ENCODE measurements at places on chromosomes 5 and 9.

GRCh38 chr5:78232163-78232562 is 62.3 kb downstream of the AP3B1 start:
- DNase-seq, result no peak

DNA sequence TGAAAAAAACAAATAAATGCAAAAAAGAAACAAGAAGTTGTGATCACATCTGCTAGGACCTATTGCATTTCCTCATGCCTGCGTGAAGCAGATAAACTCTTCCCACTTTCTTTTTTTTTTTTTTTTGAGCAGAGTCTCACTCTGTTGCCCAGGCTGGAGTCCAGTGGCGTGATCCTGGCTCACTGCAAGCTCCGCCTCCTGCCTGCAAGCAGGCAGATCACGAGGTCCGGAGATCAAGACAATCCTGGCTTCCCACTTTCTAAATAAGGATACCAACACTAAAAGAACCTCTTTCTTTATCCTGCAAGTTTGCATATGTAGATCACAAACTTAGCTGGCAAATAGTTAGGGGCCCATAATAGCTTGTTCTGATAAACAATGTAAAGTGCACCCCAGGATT is 128.6 kb downstream of the ASTN2 start:
- no peak for DNase-seq

DNA sequence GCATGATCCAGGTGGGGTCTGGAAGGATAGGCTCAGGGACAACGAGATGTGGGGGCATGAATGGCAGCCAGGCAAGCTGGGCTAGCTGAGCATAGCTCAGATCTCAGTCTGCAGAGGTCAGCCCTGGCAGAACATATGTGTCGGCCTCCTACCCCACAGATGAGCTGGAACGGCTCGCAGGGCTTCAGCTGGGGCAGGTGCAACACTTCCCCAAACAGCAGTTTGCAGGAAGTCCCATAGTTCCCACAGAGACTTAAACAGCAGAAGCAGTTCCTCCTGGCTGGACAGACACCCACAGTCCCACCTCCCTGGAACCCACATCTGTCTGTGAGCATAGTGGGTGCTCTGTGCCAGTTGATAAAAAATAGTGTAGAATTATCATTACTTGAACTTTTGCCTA is 404.6 kb downstream of the GADD45G start:
- DNase-seq, result no peak

DNA sequence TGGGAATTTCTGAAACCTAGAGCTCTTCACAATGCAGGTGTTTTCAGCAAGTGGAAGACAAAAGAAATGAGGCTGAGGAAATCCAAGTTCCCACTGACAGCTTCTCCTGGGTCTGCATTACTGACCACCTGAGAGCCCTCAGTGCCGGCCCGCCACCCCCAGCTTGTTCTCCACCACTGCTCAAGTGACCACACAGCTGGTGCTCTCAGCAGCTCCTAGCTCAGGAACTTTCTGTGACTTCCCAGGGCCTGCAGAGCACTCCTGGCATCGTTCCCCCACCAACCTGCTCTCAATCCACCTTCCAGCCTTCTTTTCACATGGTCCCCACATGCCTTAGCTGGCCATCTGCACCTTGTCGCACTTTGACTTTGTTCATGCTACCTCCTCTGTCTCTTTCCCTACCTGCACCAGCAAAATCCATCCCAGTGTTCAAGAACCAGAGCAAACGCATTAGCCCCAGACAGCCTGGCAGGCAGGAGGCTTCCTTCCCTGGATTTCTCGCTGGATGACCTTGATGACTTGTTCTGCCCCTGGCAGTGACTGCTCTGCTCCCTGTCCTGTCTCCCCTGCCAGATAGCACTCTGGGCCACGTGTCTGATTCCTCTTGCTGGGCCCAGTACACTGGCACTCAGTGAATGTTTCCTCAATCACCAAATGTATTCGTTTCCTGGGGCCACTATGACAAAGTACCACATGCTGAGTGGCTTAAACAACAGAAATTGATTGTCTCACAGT is 35.1 kb upstream of the NANS start:
- DNase-seq, result no peak

- DNase-seq, result no peak
These were observed 26.8 kb downstream of the ANP32B start for GRCh38 chr9:98009936-98010335.

GRCh38 chr5:114402206-114402605 is 40.3 kb downstream of the KCNN2 start:
- no peak for DNase-seq

DNA sequence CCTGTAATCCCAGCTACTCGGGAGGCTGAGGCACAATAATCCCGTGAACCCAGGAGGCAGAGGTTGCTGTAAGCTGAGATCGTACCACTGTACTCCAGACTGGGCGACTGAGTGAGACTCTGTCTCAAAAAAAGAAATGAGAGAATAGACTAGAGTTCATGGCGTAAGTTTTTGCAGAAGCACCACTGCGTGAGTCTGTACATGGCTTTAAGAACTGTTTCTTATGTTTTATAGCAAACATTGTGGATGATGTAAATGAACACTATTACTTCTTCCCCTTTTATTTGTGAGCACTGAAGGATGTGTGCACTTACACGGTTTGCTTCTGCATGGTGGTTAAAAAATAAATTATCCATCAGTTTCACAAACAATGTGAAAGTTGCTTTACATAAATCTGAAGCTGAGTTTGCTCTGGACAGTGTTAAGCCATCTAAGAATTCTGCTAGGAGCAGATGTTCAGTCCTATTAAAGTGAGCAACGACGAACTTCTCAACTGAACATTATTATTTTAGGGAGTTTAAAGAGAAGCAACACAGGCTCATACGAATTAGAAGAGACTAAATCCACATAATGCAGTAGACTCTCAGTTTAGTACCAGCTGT is 52.5 kb downstream of the ZFAND5 start:
- DNase-seq, result no peak

GRCh38 chr5:108084105-108084504 is 297.8 kb downstream of the FBXL17 start:
- DNase-seq, result no peak

- no peak for DNase-seq
These were observed 64.4 kb downstream of the USP20 start for GRCh38 chr9:129899620-129900019.

- no peak for DNase-seq
These were observed 180.5 kb downstream of the RFK start for GRCh38 chr9:76213751-76214150.

DNA sequence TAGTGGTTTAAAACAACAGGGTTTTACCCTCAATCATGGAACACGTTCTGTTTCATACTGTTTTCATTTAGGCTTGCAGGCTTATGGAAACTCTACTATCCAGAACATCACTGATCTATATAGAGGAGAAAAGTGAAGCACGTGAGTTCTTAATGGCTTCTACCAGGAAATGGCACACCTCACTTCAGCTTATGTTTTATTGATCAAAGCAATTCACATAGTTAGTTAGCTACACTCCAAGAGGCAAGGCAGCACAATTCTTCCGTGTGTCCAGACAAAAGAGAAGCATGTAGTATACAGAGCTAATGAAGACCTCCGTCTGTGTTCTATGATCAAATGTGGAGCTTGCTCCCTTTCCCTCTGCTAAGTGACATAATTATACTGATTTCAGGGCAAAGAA is 353.3 kb upstream of the CD180 start:
- no peak for DNase-seq

- DNase-seq, result no peak
These were observed 63.8 kb downstream of the EHMT1 start for GRCh38 chr9:137682428-137683105.

GRCh38 chr9:69971643-69972449 is 71.8 kb upstream of the MAMDC2 start:
- peak; percentile 45 for DNase-seq
